Cortex of kidney (tissue), 1 donor: ENCODE measurements at places on chromosomes 16 and 17.

DNA sequence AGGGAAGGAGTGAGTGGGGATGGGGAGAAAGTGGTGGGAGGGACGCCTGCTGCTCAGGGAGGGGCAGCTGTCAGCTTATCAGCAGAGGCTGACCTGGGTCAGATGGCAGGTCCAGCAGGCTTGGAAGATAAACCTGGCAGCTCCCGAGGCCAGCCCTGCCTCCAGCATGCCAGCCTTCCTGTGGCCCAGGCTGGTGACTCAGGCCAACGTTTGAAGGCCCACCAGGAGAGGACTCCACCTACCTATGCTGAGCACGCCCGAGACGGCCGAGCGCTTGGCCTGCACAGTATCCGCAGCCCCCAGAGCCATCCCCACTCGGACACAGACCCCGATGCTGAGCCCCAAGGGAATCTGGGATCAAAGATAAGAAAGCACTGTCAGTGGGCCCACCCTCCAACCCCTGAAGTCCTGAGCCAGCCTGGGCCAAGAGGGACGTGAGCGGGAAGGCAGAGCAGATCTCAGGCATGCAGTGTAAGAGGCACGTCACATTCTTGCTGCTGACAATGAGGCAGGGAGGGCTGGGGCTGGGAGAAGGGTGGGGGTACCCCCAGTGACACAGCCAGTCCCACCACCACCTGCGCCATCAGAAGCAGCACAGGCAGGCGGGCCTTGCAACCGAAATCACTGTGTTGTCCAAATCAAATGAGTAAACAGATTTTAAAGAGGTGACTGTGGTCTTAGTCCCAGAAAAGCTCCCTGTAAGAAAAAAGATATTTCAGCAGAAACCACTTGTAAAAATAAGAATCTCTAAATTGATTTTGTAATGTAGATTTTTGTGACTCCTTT lies 12.4 kb downstream of the SLC47A2 start:
- DNase-seq, result no peak

DNA sequence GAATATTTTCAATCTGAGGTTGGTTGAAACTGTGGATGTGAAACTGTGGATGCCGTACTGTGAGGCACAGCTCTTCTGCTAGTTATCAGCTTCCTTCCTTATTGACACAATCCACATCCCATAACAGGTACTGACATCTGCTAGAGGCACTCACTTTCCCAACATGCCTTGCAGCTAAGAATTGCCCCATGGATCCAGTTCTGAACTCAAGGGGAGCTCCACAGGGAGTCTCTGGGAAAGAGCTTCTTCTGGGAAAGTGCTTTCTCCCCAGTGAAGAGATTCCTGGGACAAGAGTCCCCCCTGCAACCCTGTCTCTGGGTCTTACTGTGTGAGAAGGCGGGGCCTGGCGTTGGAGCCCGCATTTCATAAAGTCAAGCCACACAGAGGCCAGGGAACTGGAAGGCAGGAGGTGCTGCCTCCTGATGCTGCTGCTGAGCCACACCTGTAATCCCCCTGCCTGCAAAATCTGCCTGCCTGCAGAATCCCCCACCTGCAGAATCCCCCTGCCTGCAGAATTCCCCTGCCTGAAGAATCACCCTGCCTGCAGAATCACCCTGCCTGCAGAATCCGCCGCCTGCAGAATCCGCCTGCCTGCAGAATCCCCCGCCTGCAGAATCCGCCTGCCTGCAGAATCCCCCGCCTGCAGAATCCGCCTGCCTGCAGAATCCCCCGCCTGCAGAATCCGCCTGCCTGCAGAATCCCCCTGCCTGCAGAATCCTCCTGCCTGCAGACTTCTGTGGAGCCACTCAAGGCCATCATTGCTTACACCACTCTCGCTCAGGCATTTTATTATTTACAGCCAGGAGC lies 305.4 kb downstream of the FOXL1 start:
- no peak for DNase-seq

DNA sequence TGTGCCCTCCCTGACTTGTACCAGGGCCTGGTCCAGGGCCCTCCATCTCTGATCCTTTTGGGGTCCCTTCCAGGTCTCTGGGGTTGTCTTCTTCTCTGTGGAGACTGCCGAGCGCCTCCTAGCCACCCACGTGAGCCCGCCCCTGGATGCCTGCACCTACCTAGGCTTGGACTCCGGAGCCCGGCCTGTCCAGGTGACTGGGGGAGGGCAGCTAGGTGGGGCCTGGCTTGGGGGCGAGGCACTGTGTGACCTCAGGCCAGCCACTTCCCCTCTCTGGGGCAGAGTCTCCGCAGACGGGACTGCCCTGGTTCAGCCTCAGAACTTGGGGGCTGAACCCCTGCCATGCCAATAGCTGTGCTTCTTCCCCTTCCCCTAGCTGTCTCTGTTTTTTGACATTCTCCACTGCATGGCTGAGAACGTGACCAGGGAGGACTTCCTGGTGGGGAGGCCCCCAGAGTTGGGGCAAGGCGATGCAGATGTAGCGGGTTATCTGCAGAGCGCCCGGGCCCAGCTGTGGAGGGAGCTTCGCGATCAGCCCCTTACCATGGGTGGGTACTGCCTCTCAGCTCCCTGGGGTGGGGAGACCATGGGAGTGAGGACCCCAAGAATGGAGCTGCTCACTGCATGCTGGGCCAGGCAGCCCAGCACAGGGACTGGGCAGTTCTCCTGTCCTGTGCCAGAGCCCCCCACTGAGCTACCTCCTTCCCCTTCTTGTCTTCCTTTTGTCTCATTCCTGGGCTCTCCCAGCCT lies 14.6 kb downstream of the FCSK start:
- DNase-seq, result no peak

GRCh38 chr17:75832652-75833400 lies 11.4 kb downstream of the UNC13D start:
- no peak for DNase-seq

DNA sequence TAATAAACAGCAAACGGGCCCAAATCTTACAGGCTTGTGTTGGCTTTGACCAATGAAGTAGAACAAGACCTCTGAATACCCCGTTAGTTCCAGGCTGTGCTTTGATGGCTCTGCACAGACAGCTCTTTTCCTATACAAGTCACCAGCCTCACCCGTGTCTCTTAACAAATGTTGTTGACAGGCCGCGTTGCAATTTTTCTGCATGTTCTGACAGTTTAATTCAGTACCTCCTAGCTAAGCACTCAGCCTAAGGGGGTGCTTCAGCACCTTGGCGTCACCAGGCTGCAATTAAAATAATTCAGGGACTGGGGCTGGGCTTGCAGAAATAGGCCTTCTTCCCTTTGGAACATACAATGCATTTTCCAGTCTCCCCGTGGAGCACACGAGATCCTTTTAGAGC lies 500.1 kb downstream of the MAF start:
- no peak for DNase-seq

- DNase-seq, result no peak
These were observed 24.0 kb upstream of the CIBAR2 start for GRCh38 chr16:85136213-85136701.

- no peak for DNase-seq
These were observed 493.1 kb downstream of the SHISA9 start for GRCh38 chr16:13394488-13394887.

DNA sequence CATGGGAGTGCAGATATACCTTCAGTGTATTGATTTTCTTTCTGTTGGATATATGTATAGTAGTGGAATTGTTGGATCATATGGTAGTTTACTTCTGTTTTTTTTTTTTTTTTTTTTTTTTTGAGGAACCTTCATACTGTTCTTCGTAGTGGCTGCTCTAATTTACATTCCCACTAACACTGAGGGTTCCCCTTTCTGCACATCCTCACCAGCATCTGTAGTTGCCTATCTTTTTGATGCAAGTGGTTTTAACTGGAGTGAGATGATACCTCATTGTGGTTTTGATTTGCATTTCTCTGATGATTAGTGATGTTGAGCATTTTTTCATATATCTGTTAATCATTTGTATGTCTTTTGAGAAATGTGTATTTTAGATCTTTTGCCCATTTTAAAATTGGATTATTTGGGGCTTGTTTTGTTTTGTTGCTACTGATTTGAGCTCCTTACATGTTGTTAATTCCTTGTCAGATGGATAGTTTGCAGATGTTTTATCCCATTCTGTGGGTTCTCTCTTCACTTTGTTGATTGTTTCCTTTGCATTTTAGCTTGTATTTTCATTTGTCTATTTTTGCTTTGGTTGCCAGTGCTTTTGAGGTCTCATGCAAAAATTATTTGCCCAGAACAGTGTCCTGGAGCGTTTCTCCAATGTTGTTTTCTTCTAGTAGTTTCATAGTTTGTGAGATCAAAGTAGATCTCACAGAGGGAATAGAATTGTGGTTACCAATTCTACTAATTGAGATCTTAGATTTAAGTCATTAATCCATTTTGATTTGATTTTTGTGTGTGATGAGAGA lies 25.0 kb upstream of the BCAS3 start:
- DNase-seq, result no peak

DNA sequence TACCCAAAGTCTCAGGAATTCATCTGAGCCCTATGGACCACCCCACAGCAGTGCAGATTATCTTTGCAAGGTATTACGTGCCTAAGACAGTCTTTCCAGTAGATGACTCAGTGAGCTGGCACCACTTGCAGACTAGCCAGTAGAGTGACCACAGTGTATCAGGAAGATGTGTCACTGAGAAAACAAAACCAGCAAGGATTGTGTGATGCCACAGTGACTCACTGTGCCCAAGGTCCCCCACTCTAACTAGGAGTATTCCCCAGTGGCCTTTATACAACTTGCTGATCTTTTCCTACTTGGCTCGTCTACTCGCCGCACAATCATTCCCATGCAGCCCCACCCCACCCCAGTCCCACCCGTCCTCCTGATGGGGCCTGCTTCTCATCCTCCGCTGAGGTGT lies 26.8 kb upstream of the PRKCA start:
- DNase-seq, result no peak

DNA sequence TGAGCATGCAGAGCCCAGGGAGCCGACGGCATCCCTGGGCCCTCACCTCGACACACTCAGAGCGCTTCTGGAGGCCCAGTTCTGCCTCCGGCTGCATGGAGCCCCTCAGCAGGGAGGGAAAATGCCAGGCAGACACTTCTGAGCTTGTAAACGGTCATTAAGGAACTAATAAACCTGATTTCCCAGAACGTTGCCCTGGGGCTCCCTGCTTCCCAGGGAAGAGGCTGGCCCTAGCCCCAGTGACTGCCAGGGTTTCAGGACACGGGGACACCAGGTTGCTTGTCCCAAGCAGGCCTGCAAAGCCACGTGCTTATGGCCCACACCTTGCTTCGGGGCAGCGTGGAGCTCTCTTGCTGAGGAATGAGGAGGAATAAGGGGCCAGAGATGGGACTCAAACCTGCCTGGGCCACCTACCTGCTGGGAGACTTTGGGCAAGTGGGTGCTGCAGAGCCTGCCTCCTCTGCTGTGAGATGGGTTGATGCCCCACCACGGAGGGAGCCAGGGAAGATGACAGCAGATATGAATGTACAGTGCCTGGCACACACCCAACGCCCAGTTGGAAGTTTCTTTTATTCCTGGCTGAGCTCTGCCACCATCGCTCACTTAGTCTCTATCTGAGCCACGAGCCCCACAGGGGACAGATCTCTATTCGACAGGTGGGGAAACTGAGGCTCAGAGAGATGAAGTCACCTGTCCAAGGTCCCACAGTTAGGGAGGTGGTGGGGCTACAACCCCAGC lies 5.4 kb downstream of the RHBDF2 start:
- no peak for DNase-seq

GRCh38 chr17:27486741-27487140 lies 30.5 kb downstream of the KSR1 start:
- no peak for DNase-seq

DNA sequence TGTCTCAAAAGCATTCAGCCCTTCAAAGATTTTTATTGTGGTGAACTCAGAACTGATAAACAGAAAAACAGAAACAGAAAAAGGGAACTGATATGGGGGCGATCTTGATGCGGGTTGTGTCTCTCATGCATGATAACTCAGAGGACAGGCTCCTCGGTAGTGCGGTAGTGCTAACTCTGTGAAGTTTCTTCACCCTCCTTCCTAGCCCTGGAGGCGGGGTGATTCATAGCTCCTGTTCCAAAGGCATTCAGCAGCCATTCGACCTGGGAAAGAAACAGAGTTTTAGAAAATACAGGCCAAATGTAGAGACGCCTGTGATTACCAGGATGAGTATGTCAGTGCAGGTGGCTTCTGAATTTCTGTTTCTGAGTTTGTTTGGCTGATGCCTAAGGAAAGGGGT lies 5.5 kb upstream of the MAF start:
- no peak for DNase-seq

DNA sequence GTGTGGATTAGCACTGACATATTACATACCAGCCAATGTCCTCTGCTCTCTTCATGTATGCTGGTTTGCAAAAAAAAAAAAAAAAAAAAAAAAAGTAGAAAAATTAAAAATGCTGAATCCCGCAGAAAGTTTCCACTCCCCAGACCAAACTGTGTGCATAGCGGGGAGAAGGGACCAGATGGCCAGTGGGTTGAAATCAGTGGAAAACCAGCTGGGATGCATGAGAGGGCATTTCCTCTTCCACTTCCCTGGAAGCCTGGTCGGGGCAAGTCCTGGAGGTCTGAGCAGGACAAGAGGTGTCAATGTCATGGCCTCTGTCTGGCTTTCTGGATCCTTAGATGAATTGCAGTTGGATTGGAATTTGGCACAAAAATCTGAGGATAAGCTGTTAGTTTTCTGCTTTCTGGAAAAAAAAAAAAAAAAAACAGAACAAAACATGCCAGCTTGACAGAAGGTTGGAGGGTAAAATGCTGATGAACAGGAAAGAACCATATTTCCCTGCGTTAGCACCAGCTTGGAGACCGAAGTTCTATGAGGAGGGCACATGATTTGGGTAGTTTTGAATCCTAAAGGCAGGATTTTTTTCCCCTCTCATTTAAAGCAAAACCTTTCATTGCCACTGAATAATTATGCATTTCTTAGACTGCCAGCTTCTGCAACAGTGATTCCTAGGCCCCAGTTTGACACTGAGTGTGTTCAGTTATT lies 941.5 kb upstream of the EEF2KMT start:
- DNase-seq, result no peak

- no peak for DNase-seq
These were observed 29.5 kb upstream of the CREBBP start for GRCh38 chr16:3909791-3910583.

DNA sequence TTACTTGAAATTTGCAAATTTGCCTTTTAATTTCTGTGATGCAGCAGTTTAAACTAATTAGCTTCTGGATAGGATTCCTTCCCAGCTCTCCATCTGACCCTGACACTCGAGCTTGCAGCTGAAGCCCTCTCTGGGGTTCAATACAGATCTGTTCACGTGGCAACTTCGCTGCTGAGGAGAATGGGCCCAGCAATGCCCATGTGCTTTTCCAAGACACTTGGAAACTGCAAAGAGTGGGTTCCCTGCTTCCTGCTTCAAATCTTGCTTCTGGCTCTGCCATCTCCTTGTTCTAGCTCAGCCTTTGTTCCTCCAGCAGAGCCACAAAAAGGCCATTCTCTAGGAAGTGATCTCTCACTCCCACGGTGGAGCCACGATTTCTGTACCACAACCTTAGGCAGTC lies 50.0 kb upstream of the IRX6 start:
- no peak for DNase-seq

- DNase-seq, result no peak
These were observed 41.7 kb downstream of the ANKFY1 start for GRCh38 chr17:4221899-4222659.
